Activated T-cell treated with anti-CD3 and anti-CD28 coated beads, Interleukin-2, amount 50 U/mL, for 1 hour (primary cell): ENCODE measurements at places on chromosomes 12 and 14.

DNA sequence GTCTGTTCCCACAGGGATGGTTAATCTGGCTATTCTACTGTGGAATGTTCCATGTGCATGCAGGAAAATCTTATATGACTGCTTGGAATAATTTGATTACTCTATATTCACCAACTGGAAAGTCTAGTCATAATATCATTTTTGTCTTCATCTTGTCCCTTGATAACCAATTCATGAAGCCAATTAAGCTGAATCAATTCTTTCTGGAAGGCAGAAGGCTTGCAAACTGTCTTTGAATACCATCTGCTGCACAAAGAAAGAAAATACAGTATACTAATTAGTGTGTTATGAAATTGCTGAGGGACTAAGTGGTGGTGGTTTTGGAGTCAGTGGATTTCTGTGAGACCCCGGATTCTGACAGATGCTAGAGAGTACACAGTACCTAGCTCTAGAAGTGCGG, 546.5 kb upstream of the MIS18BP1 start:
- no peak for DNase-seq

GRCh38 chr12:115343601-115344000, 659.6 kb upstream of the TBX3 start:
- no peak for DNase-seq

DNA sequence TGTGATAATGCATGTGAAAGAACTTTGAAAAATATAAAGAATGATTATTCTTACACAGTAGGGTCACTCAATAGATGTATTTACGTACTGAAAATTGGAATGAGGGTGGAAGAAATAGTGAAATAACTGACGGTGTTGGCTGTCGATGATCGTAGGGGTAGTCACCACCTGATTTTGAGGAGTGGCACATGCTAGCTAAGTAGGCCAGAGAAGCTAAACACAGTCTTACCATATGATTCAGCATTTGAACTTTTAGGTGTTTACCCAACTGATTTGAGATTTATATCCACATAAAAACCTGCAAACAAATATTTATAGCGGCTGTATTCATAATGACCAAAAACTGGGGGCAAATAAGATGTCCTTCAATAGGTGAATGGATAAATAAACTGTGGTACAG, 47.6 kb upstream of the HIF1A start:
- DNase-seq: no peak

DNA sequence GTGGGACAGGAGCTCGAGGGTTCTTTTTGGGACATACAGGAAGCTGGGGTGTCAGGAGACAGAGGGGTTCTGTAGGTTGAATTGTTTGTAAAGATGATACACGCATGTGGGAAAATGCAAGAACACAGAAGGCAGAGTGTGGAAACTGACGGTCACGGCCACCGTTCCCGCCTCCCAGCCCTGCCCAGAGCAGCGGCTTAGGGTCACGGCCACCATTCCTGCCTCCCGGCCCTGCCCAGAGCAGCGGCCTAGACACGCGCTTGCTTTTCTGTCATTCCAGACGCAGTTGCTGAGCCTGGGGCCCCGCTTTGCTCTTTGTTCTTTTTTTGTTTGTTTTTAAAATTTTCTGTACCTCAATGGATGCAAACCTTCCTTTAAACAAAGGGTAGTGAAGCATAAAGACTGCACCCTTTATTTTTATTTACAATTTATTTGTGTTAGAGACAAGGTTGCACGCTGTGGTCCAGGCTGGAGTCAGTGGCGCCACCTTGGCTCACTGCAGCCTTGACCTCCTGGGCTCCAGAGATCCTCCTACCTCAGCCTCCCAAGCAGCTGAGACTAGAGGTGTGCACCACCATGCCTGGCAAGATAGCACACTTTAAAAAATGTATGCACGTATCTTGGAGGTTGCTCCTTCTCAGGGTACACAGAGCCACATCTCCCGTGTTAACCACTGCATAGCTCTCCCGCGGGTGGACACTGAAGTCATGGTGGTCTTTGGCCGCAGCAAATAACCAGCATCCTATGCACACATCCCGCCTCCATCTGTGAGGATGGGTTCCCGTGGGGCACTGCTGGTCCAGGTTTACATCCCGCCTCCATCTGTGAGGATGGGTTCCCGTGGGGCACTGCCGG, 142.3 kb downstream of the ADGRD1 start:
- no peak for DNase-seq

DNA sequence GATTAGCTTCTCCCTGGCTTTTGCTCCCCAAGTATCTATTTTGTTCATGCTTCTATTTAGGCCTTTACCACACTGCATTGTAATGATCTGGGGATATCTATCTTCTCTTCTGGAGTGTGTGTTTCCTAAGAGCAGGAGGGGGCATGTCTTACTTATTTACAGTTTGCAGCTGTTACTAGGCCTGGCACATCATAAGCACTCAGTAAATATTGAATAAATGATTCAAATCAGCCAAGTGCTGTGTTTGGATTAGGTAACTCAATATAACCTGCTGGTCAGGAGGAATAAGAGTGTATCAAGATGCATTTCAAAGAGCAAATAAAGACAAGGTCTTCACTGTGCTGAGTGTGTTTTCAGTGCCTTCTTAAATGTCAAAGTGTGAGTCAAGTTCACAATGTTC, 186.1 kb downstream of the FOXG1 start:
- no peak for DNase-seq

DNA sequence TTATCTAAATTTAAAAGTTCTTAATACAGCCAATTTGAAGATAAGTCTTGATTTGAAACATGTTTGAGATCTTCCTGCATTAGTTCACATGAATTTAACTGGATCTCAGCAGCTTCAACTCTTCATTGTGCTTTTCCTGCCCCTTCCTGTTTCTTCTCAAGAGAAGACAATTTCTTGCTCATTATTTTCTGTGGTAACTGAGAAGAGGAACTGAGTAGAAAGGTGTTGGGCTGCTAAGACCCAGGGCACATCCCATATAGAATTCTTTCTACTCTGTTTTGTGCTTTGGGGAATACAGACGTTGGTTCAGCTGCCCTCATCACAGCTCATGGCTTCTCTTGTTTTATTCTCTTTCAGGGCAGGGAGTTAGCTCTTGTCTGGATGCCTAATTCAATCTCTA, 110.2 kb downstream of the SNAPC1 start:
- no peak for DNase-seq

GRCh38 chr14:92647797-92648279, 100.6 kb downstream of the LGMN start:
- DNase-seq: no peak

GRCh38 chr12:52837413-52837741, 3.3 kb upstream of the KRT79 start:
- no peak for DNase-seq

- DNase-seq: no peak
Measured at GRCh38 chr12:108691998-108692808, 39.1 kb downstream of the CORO1C start.

GRCh38 chr14:95296966-95297365, 22.7 kb downstream of the CLMN start:
- no peak for DNase-seq

GRCh38 chr12:23949348-23950209, at the start of gene SOX5:
SOX5 (minus strand) TSS chr12:23949670; CDS start chr12:23949601, 69 bp downstream.
- no peak for DNase-seq

DNA sequence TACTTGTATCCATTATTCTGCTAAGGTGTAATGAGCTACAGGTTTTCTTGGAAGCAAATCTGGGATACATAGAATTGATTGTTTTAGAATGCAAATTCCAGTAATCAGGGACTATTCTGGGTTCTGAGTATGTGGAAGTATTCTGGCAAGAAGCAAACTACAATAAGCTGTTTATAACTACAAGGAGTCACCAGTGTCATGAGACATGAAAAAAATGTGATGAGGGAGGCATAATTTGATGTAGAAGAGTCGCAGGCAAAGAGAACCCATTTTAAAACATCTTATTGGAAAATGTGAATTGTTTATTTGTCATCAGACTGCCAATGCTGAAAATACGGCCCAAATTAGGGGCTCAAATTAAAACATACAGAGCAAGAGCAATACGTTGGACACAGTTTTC, 321.8 kb upstream of the E2F7 start:
- no peak for DNase-seq

- DNase-seq: no peak
Measured at GRCh38 chr12:52415870-52416750, 10.0 kb upstream of the KRT82 start.

- DNase-seq: no peak
Measured at GRCh38 chr12:108324351-108325017, 14.6 kb downstream of the CMKLR1 start.

GRCh38 chr12:27426743-27427487, 19.6 kb upstream of the SMCO2 start:
- no peak for DNase-seq

DNA sequence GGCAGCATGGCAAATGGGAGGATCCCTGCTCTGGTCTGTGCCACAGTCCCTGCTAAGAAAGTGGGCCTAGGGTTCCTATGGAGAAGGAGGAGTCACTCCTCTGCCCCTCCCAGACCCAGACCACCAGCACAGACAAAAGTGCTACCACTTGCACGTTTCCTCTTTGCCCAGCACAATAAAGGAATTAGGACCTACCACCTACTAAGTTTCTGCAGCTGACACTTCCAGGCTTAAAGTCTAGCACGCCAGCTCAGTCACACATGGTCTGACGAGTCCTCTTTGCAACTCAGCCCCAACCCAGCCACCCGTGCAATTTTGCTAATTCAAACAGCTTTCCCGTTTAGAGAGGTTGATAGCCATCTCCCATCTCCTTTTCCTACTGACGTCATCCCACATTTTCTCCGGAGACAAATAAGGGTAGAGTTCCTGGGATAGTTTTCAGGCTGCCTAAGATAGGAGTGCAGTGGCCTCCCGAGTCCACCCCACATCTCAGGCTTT, 66.2 kb upstream of the PTGR2 start:
- no peak for DNase-seq

DNA sequence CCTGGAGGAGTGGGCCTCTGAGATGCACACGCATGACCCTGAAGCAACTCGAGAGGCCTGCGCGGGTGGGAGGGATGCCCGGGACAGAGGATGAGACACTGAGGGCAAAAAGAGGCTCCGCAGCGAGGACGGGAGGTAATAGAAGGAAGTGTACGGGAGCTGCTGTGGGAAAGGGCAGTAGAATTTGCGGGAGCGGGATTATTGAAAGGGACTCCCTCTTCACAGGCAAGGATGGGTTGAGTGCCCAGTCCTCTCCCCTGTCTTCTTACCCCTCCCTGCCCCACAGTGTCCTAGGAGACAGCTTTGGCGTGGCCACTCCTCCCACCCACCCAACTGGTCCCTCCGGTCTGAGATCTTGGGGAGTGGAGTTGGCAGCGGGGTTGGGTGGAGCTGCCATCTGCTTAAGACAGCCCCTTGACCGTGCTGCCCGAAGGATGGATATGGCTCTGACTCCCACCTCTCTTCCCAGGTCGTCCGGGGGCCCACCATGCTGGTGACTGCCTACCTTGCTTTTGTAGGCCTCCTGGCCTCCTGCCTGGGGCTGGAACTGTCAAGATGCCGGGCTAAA, 15.7 kb upstream of the ESPL1 start:
- no peak for DNase-seq

DNA sequence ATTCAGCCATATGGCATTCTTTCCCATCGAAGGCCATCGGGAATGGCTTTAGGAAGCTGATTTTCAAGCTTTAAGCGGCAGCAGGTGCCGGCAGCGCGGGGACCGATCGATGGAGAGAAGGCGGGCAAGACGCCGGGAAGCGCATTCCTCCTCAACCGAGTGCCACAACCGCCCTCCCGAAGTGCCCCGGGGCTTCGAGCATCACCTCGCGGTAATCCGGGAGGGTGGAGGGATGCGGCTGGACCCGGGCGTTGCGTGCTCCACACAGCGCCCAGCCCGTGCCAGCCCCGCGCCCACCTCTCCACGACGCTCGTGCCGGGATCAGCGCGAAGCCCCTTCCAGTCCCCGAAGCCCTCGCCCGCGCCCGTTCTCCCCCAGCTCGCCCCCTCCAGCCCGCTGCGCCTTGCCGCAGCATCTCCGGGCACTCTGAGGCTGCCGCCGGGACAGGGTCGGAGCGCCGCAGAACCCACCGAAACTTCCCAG, 3.2 kb downstream of the USP44 start:
- peak; percentile 52 for DNase-seq

DNA sequence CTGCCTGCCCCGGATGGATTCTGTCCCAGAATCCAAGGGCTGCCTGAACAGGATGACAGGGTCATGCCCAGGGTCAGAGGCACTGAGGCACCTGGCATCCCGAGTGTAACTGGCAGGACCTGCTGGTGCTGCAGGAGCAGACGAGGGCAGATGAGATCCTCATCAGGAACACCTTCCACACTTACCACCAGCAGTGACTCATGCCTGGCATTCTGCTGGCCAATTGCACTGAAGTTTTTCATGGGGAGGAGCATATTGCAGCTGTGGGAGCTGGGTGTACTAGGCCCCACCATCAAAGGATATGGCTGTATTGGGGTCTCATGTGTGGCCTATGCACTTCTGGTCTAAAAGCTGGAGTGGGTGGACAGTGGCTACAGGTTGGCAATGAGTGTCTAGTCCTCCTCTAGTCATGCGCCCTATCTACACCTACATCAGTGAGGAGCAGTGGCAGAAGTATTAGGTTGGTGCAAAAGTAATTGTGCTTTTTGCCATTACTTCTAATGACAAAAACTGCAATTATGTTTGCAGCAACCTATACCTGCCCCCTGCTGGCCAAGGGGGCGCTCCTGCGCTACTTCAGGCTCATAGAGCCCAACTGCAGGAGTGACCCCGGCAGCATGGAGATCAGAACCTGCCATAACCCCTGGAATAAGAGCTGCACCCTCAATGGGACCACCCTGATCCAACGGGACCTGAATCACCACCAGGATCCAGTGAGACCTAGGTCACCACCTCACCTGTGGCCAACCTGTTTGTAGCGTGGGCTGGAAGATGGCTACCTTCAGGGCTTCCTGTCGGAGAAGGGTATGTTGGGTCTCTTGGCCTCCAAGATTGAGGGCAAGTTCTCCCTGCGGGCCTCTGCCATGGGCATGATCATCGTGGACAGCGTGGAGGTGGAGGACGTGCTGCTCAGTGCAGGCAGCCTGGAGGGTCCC, 8.0 kb upstream of the C12orf42 start:
- DNase-seq: peak; percentile 64

- no peak for DNase-seq
Measured at GRCh38 chr12:23707270-23707669, 242.2 kb downstream of the SOX5 start.

DNA sequence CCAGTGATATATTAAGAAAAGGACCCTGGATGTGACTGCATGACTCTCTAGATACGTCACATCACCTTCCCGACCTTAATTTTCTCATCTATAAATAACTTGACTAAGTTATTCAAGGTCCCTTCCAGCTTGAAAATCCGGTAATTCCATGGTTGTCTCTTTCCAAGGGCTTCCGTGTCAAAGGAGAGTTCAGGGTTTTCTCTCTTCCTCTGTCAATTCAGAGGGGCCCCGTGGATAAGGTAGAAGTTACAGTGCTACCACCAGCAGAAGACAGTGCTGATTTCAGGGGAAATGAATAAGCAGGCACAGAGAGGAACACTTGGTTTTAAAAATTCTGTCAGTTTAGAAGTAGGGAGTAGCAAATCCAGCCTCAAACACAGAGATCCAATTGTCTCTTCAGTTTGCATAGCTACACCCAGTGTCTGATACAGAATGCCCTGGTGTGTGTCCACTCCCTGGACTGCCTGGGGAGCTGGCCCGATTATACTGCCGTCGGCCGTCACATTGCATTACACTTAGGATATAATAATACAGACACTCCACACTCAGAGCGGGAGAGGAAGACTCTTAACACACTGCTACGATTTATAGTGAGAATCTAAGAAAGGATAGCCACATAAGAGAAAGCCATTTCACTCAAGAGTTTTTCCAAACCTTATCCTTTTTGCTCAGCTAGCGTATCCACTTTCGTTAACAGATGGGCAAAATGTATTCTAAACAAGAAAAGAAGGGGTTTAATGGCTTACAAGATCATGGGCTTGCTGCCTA, 54.7 kb upstream of the GTF2A1 start:
- DNase-seq: no peak
